Hematopoietic multipotent progenitor cell treated with erythropoietin and hydrocortisone succinate and interleukin-3 and kit ligand, for 4 days (in vitro differentiated cells): ENCODE measurements at places on chromosomes 4 and X.

GRCh38 chr4:77156912-77157858 is at the start of gene CCNG2:
CCNG2 (plus strand) TSS chr4:77157207; CDS start chr4:77158533, 1,326 bp downstream.
- peak; percentile 96 for DNase-seq

- DNase-seq = no peak
These were observed 655.6 kb upstream of the PCDH10 start for GRCh38 chr4:132493476-132493875.

DNA sequence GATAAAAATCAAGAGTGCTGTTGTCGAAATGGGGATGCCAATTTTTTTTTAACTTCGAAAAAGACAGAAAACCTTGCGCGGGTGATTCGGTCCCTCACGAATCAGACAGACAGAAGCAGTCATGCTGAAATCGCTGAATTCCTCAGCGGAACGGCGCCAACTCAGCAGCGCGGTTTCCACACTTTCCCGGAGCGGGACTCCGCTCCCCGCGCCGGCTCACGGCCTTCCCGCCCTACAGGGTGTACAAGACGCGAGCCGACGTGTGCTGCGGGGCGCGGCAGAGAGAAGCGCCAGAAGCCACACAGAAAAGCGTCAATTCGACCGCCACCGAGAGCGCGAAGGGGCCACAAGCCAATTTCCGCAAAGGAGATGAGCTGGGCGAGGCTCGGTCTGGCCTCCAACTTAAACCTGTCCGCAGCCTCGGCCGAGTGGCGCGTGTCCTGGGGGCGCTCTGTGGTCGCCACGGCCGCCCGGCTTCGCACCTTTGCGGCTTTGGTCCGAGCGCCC is 1.3 kb downstream of the NEXMIF start:
- peak; percentile 4 for DNase-seq

GRCh38 chr4:108861334-108861733 is 98.5 kb upstream of the ETNPPL start:
- peak; percentile 31 for DNase-seq

DNA sequence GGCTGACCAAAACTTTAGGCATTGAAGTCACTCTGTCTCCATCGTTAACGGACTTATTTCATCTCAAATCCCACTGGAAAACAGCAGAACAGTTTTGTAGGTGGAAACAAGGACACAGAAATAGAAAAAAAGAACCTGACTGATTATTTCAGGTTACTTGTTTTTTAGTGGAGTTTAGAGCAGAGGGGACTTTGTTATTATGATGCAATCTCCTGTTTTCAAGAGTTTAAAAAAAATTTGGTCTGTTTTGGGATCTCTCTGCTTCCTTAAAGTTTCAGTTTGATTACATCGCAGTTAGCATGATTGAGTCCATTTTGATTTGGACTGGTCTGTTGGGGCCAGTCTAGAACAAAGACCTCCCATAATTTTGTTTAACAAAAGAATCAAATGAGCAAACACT is 13.6 kb downstream of the PROM1 start:
- no peak for DNase-seq

- DNase-seq = no peak
These were observed 166.1 kb upstream of the KLF8 start for GRCh38 chrX:56066016-56066415.

GRCh38 chrX:37854148-37854547 is 6.8 kb upstream of the DYNLT3 start:
- DNase-seq = no peak

GRCh38 chr4:74768857-74769525 is 25.3 kb downstream of the BTC start:
- peak; percentile 18 for DNase-seq
